ENCODE measurements at places on chromosomes 2 and 18. TPM values are rescaled to one million over a fixed set of nuclear protein-coding genes. Genes with fewer than 3 reads are reported as not detected.
A peak's percentile ranks its signal among the peaks of the same experiment; 100 is the strongest.

DNA sequence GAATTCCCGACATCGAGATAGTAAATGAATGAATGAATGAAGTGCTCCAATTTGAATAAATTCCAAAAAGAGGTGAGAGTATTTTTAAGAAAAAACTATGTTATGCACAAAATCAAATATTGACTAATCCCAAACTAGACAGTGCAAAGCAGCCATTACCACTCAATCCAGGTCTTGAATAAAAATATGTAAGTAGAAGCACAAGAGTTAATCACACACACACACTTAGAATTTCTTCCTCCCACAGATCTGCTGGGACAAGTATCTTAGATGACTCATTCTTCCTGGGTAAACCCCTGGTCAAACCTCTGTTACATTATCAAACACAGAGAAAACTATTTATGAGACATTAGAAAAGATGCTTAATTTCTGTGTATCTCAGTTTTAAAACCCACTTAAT, 102.0 kb downstream of the PLA2R1 start:
- no peak for DNase-seq
- no peak overlapping the region for H3K4me3 ChIP-seq
- peaks cover 7% of the 10 kb centered on the region for H3K4me1 ChIP-seq
- H3K36me3 ChIP-seq, result peaks cover 1% of the 10 kb centered on the region

DNA sequence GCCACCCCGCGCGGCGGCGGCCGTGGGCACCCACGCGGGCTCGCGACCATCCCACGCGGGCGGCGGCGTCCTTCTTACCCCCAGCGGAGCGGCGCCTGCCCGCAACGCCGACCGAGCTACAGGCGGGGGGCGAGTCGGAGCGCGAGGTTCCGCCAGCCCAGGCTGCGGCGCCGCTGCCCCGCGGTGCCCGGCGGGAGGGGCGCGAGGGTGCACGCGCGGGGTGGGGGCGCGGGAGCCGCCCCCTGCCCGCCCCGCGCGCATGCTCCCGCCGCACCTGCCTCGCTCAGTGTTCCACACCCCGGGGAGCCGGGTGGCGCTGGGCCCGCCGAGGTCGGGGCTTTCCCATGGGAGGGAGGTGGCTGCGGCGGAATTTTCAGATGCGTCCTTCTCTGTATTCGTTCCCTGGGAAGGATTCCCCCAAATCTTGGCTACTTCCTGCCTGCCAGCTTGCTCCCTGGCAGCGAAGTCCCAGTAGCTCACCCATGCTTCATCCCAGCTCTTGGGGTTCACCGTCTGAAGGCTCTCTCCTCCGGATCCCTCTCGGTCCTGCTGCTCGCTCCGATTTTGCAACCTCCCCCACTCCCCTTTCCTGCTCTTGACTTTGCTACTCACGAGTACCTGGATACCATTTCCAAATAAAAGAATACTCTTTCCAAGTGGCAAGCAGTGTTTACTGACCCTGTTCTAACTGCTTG, at the start of gene L3MBTL4:
TSS of gene L3MBTL4 (minus strand) at position 189 of the 695 bp plus-strand sequence. CDS start 103,286 bp downstream, outside the sequence.
- peaks cover 7% of the 10 kb centered on the region for H3K4me1 ChIP-seq
- no peak for DNase-seq
- H3K27ac ChIP-seq, result peak within 1 kb of the TSS; percentile 69
- H3K36me3 ChIP-seq, result no peaks in the 10 kb centered on the region
- peaks cover 36% of the 10 kb centered on the region for H3K27me3 ChIP-seq

The CNTNAP5 gene
- total RNA-seq, result not detected

GRCh38 chr2:41927581-41928264, 120.1 kb upstream of the PKDCC start:
- DNase-seq, result no peak
- no peaks in the 10 kb centered on the region for H3K4me1 ChIP-seq
- H3K36me3 ChIP-seq, result no peaks in the 10 kb centered on the region
- no peak overlapping the region for H3K27ac ChIP-seq
- peaks cover 2% of the 10 kb centered on the region for H3K27me3 ChIP-seq

The PRADC1 gene
- 11.6 TPM for total RNA-seq

DNA sequence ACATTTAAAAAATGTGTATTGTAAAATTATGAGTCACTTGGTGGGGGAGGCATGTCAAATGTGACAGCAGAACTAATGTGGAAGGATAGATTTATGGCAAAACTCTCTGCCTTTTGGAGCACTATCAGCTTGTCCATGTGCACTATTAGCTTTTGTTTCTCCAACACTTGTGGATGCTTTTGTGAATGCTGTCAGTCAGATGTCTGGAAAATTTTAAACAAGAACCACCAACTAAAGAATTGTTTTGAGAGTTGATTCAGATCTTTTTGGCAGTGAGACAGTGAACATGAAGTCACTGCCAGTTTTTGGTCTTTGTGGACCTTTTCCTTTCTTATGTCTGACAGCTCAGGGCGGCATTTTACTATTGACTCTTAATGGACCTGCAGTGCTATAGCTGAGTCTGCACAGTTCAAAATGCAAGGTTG, 72.4 kb downstream of the KIAA1328 start:
- no peaks in the 10 kb centered on the region for H3K27me3 ChIP-seq
- peaks cover 3% of the 10 kb centered on the region for H3K4me1 ChIP-seq
- H3K36me3 ChIP-seq, result peaks cover 15% of the 10 kb centered on the region
- H3K27ac ChIP-seq, result no peak overlapping the region
- H3K4me3 ChIP-seq, result no peak overlapping the region

GRCh38 chr18:24490539-24490938, 30.1 kb downstream of the HRH4 start:
- no peak overlapping the region for H3K4me3 ChIP-seq
- no peak for DNase-seq
- no peak overlapping the region for H3K27ac ChIP-seq
- H3K27me3 ChIP-seq, result peaks cover 22% of the 10 kb centered on the region
- H3K36me3 ChIP-seq, result no peaks in the 10 kb centered on the region
- peaks cover 6% of the 10 kb centered on the region for H3K4me1 ChIP-seq

- no peak overlapping the region for H3K27ac ChIP-seq
- no peak overlapping the region for H3K4me3 ChIP-seq
- H3K27me3 ChIP-seq, result peaks cover 2% of the 10 kb centered on the region
- H3K36me3 ChIP-seq, result peaks cover 8% of the 10 kb centered on the region
- H3K4me1 ChIP-seq, result peaks cover 22% of the 10 kb centered on the region
These were observed 47.0 kb upstream of the IHH start for GRCh38 chr2:219107758-219108157.

The INPP5D gene
- total RNA-seq, result 135 TPM

DNA sequence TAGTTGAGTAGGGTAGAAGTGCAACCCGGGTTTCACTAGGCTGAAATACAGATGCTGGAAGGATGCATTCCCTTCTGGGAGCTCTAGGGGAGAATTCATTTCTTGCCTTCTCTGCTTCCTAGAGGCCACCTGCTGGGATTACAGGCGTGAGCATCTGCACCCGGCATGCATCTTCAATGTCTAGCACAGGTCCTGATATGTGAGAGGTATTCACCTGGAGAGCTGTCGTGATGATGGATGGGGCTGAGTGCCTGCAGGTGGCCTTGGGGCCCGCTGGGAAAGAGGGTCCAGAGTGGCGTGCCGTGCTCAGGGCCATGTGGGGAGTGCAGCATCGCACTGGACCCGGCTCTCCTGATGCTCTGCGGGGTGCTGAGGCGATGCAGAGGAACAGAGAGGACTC, 6.6 kb upstream of the NTSR2 start:
- H3K36me3 ChIP-seq, result no peaks in the 10 kb centered on the region
- DNase-seq, result no peak
- H3K4me3 ChIP-seq, result no peak overlapping the region
- no peaks in the 10 kb centered on the region for H3K4me1 ChIP-seq

DNA sequence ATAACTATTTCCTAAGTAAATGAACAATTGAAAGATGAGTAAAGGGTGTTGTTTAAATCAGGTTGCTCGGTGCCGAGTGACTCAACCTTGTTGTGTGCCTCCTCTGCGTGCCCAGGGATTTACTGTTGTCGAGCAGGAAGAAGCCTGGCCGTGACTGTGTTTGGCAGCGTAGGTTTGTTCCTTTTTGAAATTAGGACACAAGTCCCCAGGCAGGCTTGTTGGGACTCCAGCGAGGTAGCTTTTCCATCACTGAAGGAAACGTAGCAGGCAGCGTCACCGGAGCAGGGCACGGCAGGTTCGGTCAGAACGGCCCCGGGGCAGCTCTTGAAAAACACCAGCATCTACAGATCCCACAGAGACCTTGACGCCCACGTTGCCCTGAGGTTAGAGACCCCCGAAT, 48.6 kb downstream of the TMEM18 start:
- no peak overlapping the region for H3K4me3 ChIP-seq
- peaks cover 12% of the 10 kb centered on the region for H3K27me3 ChIP-seq
- H3K27ac ChIP-seq, result no peak overlapping the region
- no peaks in the 10 kb centered on the region for H3K4me1 ChIP-seq
- no peak for DNase-seq
- H3K36me3 ChIP-seq, result no peaks in the 10 kb centered on the region

DNA sequence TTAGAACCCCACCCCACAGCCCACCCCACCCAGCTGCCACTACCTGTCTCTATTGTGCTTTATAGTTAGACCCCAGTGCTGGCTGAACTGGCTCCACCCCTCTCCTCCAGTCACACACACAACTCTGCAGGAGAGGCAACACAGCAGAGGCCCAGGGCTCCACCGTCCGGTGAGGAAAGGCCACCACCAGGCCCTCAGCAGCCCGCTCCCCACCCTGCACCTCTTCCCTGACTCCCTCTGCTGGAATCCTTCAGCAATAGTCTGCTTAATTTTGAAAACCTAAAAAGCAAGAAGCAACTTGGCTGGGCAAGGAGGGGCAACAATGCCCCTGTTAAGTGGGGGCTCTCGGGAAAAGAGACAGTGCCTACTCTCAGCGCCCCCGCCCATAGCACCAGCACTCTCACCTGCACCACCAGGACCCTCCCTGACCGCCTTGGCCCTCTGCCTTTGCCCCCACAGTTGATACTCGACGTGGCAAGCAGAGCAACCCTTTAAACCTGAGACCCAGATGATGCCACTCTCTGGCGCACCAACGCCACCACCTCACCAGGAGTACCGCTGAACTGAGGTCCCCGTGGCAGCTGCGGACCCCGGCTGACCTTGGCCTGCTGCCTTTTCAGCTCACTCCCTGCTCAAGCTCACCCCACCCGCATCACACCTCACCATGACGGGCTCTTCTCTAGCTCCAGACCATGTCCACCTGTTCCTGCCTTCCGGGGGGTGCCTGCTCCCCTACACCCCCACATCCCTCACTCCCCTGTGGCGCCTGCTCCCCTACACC, 45.7 kb downstream of the NDUFA10 start:
- H3K27me3 ChIP-seq, result no peaks in the 10 kb centered on the region
- DNase-seq, result no peak
- no peak overlapping the region for H3K4me3 ChIP-seq
- H3K27ac ChIP-seq, result no peak overlapping the region

DNA sequence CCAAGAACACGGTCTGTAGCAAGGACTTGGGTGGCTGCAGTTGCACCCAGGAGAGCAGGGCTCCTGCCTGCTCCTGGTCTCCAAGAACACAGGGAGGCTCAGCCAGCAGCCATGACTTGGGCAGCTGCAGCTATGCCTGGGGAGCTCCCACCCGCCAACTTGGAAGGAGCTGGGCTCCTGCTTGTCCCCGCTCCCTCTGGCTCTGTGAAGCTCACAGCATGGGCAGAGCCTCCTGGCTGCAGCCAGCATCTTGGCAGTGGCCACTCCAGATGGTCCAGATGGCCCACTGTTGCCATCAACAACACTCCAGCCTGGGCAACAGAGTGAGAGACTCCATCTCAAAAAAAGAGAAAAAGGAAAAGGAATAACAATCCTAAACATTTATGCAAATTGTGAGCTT, 5.2 kb downstream of the ZSCAN30 start:
- H3K27me3 ChIP-seq, result no peaks in the 10 kb centered on the region
- H3K4me3 ChIP-seq, result no peak overlapping the region
- peaks cover 12% of the 10 kb centered on the region for H3K4me1 ChIP-seq

The FAP gene
- not detected for total RNA-seq

GRCh38 chr2:112836163-112836560, 417 bp downstream of the IL1B start:
- no peaks in the 10 kb centered on the region for H3K36me3 ChIP-seq
- peaks cover 5% of the 10 kb centered on the region for H3K4me1 ChIP-seq
- no peak overlapping the region for H3K4me3 ChIP-seq
- H3K27ac ChIP-seq, result no peak overlapping the region
- H3K27me3 ChIP-seq, result peaks cover 42% of the 10 kb centered on the region

GRCh38 chr2:58182527-58182926, 58.6 kb downstream of the FANCL start:
- no peaks in the 10 kb centered on the region for H3K27me3 ChIP-seq
- H3K36me3 ChIP-seq, result peaks cover 24% of the 10 kb centered on the region
- H3K27ac ChIP-seq, result no peak overlapping the region
- H3K4me1 ChIP-seq, result no peaks in the 10 kb centered on the region
- no peak overlapping the region for H3K4me3 ChIP-seq

The GCG gene
- total RNA-seq, result not detected

- no peaks in the 10 kb centered on the region for H3K4me1 ChIP-seq
- no peak overlapping the region for H3K4me3 ChIP-seq
- H3K27me3 ChIP-seq, result no peaks in the 10 kb centered on the region
- DNase-seq, result no peak
- no peak overlapping the region for H3K27ac ChIP-seq
These were observed 362.6 kb downstream of the RIT2 start for GRCh38 chr18:42752916-42753315.

The TCF7L1 gene
- total RNA-seq, result not detected

DNA sequence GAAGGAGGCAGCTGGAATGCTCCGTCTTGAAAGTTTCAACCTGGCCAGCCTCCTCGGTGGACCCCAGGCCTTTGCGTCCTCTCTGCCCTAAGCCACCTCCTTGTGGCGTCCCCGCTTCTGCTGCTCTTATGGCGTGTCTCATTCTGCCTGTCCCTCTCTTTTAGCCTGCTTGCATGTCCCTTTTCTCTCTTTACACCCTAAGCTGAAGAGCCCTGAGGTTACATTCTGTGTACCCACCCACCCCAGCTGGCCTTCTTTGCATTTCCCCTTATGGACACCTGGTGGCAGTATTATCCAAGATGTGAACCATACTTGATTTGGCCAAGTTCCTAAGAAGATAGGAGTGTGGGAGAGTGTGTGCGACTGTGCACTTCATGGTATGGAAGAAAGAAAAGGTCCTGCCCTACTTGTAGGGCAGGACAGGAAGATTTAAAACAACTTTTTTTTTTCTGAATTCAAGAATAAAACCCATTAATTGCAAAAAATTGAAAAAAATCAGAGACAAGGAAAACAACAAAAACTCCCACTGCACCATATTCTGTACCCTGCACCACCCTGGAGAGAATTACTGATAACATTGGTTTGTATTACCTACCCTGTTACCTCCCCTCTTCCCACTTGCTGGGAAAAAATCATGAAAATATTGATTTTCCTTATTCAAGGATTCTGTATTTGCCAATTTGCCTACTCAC, 77.4 kb downstream of the DYSF start:
- H3K36me3 ChIP-seq, result no peaks in the 10 kb centered on the region
- peaks cover 5% of the 10 kb centered on the region for H3K4me1 ChIP-seq
- no peak for DNase-seq
- peaks cover 16% of the 10 kb centered on the region for H3K27me3 ChIP-seq
- no peak overlapping the region for H3K27ac ChIP-seq

The VWA3B gene
- not detected for total RNA-seq

The GMPPA gene
- 31.3 TPM for total RNA-seq

DNA sequence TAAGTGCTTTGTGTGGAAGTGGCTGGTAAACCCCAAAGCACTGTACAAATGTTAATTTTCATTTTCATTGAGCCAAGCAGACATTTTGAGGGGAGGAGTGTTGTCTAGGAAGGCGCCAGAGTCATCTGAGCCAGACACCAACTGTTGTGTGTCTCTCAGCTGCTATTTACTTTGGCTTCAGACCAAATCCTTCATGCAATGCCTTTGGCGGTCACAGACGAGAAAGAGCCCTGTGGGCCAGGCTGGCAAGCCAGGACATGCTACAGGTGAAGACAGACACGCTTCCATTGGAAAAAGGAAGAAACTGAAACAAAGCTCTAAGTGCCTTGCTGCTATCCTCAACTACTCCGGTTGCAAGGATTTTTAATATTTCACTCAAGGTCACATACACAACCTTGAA, 115.4 kb upstream of the CDC42EP3 start:
- no peaks in the 10 kb centered on the region for H3K27me3 ChIP-seq
- no peak for DNase-seq
- H3K4me1 ChIP-seq, result no peaks in the 10 kb centered on the region
- no peak overlapping the region for H3K27ac ChIP-seq
- peaks cover 14% of the 10 kb centered on the region for H3K36me3 ChIP-seq
- no peak overlapping the region for H3K4me3 ChIP-seq

All from activated naive CD8-positive, alpha-beta T cell treated with anti-CD3 and anti-CD28 coated beads, Interleukin-2, amount 10 ng/mL, durations not matched to agents 7 days and 5 days (primary cell).